Ascending aorta (tissue), 2 donors: ENCODE measurements at places on chromosomes 16 and 17. TPM values are rescaled to one million over a fixed set of nuclear protein-coding genes. Genes with fewer than 3 reads are reported as not detected.

KRTAP17-1 gene
- not detected for total RNA-seq

C17orf67 gene
- total RNA-seq = 10.1 TPM

HOXB4 gene
- 20.4 TPM for total RNA-seq

CACNG5 gene
- not detected for total RNA-seq

SLC16A5 gene
- 101 TPM for total RNA-seq
